ENCODE measurements at places on chromosomes 3 and 15. TPM values are rescaled to one million over a fixed set of nuclear protein-coding genes. Genes with fewer than 3 reads are reported as not detected.

UBE2E2 gene
- 2.0 TPM for total RNA-seq

SKIC8 gene
- 51.3 TPM for total RNA-seq

DNA sequence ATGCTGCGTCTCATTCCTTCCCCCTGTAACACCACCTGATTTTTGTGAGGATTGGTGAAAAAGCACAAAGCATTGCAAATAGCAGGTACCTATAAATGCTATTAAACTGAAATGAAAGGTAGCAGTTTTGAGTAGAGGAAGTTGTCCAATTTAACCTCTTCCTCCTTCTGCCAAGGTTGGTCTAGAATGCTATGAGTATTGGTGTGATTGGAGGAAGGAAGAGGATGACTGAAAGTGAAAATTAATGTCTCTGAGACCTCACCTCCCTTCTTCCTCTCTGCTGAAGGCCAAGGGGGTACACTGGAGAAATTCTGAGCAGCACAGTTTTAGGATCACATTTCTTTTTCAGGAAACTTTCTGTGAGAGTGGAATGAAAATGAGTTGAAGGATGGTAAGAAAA lies 94.4 kb downstream of the DTWD1 start:
- no peak for DNase-seq

GRCh38 chr3:108011616-108012015 lies 79.2 kb downstream of the CD47 start:
- DNase-seq, result no peak

STRIT1 gene
- not detected for total RNA-seq

- no peak for DNase-seq
Observed at GRCh38 chr15:41799488-41799805, 25.2 kb downstream of the MAPKBP1 start.

GRCh38 chr15:35963326-35963725 lies 417.4 kb upstream of the DPH6 start:
- DNase-seq, result no peak

DNA sequence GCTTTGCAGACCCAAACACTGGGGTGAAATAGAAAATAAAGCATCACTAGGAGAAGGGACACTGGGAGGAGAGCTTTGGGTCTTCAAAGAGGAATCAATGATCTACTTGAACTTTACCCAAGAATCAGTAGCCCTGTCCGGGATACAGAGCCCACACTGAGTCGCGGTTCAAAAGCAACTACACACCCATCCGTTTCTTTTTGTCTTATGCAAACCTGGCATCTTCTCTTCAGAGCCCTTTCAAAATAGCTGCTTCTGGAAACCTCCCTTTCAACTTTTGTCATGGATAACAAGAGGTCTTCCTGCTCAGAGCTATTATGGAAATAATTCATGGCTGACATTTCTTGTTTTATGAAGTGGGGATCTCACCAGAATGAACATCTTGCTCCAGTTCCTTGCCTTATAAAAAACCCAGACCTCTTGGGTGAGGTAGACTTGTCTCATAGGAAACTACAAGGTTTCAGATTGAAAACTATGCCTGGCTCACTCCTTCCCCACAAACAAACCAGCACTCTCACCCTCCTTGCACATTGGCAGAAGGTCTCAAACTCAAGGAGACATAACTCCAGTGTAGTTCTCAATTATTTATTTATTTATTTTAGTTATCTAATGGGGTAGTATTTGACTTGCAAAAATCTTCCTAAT lies 115.1 kb upstream of the ARHGEF3 start:
- DNase-seq, result peak; percentile 53

DNA sequence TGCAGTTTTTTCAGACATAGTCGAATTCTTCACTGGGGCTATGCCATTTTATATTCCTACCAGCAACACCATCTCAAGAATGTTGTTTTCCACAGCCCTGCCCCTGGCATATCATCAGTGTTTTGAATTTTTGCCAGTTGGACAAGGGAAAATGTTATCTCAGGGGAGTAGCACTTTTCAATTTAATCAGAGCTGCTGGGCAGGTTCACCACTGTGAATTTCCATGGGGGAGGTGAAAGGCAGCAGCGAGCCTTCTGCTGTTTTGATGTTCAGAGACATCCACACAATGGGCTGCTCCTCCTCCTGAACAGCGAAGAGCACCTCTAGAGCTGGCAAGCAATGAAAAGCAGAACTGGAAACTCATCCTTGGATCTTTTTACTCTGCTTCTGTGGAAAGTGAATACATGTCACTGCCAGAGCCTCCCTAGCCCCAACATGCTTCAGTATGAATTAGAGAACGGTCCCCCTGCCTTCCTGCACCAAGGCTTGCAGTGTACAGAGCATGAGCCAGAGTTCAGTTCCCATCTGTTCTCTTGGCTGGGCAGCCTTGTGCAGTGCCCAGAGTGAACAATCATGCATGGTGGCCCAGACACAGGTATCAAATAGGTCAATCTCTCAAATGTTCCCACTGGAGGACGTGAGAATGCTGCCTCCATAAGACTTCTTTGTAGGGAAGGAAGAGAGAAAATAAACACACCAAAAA lies 56.1 kb upstream of the RAD18 start:
- DNase-seq, result no peak

GXYLT2 gene
- total RNA-seq, result not detected

ROBO2 gene
- not detected for total RNA-seq

DNA sequence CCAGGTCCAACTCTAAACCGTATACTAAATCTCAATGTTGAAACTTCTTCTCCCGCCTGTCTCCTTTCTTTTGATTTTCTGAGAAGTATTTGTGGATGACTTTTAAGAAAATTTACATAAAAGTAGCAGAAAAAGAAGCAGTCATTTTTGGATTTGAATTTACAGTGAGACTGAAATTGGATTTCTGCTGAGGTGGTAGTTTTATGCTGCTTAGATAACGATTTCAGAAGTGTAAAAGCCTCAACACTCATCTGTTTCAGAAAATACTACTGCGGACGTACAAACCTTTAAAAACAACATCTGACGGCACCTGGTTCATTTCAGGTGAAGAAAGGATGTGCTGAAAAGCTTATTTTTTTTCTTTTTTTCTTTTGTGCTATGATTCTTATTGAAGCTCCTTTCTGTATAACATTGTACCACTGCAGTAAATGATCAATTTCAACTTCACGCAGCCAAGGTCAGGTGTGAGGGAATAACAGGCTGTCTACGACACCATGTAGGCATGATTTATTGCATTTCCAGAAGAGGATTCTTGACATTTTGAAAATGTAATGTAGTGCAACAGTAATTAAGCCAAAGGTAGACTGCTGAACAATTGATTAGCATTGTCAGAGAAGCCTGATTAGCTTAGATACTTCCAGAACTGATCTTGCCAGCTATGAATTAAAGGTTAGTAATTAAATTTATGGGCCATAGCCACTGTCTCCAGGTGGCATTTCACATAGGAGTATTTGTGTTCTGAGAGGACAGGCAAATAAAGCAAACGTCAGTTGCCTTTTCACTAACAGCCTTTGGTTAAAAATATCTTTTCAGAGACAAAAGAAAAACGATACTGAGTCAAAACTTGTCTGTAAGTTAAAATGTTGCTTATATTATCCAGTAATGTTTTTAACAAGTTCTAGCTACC lies 134.6 kb upstream of the KBTBD8 start:
- no peak for DNase-seq
